ENCODE measurements at places on chromosomes 13 and 19.

GRCh38 chr13:48437371-48437770, 24.5 kb upstream of the LPAR6 start:
- DNase-seq: no peak

DNA sequence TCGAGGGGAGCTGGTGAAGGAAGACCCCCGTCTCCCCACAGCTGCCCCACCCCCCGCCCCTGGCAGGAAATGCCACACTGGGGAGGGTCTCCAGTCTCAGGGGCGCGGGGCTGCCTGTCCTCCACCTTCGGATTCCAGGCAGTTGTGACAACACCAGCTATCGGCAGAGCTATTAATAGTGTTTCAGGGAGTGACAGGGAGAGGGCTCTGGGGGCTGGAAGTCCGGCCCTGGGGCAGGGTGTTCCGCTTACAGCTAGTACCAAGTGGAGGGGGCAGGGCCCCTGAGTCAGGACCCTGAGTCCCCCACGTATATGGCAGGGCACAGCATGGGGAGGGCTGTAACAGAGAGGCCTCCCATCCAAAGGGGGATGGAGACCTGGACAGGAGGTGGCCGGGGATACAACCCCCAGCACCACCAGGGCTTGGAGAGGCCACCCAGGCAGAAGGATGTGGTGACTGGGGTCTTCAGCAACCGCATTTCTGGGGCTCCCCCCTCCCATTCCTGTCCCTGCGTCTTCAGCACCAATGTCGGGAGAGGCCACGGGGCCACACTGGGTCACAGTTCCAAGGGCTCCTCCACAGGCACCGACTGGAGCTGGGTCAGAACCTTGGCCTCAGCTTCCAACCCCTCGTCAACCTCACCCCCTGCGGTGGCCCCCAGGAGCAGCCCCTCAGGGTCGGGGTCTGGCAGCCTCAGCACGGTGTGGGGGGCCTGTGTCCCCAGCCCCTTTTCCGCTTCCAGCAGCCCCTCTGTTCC, 3.9 kb downstream of the SIX5 start:
- DNase-seq: no peak

DNA sequence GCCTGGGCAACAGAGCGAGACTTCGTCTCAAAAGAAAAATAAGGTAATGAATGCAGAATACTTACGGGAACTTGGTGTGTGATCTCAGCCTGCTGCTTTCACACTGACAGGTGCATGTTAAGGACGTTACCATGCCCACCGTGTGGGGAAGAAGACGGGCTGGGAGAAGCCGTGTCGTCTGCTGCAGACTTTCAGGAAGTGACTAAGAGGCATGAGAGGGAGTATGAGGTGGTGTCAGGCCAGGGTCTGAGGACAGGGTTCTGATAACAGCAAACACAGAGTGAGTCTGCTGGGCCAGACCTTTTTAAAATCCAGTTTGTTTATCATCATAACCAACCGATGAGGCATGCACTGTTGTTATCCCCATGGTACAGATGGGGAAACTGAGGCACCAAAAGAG, 13.6 kb upstream of the GALP start:
- DNase-seq: no peak

GRCh38 chr13:110589793-110590390, 25.5 kb upstream of the NAXD start:
- DNase-seq: no peak

GRCh38 chr19:34495416-34495815, 13.9 kb downstream of the WTIP start:
- DNase-seq: no peak

GRCh38 chr13:79435561-79435990, 29.5 kb upstream of the RBM26 start:
- DNase-seq: no peak

DNA sequence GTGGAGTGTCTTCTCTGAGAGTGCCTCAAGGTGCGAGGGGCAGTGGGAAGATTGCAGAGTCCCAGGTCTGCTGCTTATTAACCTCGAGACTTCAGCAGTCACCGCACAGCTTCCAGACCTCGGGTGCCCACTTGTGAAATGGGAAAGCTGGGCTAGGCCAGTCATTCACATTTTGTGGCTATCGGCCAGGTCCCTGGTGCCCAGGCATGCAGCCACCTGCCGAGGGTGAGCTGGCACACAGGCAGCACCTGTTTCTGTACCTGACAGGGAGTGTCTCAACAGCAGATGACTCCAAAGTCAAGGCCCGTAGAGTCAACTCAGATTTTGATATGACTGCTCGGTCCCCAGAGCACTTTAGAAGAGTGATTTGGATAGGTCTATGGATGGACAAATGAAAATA, 21.9 kb downstream of the UQCRFS1 start:
- DNase-seq: no peak

DNA sequence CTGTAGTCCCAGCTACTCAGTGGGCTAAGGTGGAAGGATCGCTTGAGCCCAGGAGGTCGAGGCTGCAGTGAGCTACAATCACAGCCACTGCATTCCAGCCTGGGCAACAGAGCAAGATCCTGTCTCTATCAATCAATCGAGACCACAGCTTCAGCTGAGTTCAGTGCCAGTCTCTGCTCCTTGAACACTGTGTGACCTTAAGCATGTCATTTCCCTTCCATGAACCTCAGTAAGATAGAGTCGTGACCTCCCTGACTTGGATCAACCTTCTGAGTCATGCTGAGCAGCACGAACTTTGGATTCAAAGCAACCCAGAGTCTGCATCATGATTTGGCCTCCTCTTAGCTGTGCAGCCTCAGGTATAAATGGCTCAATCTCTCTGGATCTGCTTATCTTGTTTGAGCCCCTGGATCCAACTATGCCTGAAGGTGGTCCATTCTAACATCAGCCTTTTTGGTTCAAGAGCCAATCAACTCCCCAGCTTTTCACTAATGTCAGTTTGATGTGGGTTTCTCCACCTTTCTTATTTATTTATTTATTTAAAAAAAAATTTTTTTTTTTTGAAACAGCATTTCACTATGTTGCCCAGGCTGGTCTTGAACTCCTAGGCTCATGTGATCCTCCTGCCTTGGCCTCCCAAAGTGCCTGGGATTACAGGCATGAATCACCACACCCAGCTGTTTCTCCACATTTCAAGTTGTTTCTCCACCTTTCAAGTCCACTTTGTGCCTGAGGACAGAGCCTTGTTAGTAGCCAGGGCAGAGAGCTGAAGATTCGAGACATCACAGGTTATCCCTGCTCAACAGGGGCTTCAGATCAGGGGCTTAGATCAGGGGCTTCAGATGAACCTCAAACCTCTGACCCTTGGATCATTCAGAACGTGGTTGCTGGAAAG, 26.4 kb downstream of the PTPRS start:
- DNase-seq: no peak

DNA sequence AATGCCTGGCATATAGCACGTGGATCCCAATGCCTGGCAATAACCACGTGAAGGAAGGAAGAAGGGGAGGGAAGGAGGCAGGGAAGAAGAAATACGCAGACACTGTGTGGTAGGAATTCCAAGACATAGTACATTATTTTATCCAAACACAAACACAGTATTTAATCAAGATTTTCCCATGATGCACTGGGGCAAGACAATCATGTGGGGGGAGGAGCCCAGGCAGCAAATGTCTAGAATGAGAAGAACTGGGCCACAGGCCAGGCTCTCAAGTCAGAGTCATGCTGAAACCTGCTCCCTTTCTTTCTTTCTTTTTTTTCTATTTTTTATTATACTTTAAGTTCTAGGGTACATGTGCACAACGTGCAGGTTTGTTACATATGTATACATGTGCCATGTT, 717.9 kb downstream of the UQCRFS1 start:
- no peak for DNase-seq

DNA sequence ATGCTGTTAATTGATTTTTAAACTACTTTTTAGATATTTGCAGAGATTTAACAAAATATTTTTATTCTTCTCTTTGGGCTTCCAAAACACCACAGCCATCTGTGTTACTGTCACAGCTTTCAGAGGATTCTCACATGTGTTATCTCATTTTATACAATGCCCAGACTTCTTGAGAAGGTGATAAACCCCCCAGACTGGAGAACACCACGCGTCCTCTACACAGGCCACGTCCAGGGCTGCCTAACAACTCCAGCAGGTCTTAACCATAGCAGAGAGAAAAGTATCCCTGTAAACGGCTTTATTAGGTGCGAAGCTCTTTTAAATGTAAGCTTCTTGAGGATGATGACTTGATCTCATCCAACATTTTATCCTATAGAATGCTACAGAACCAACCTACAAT, 2.0 kb downstream of the GPR183 start:
- DNase-seq: no peak

- DNase-seq: no peak
Measured at GRCh38 chr19:7863157-7863970, 10.8 kb downstream of the PRR36 start.

Data from activated CD8-positive, alpha-beta memory T cell treated with anti-CD3 and anti-CD28 coated beads for 1 hour (primary cell).